NCI-H1436 (cell line): ENCODE measurements at places on chromosomes 16 and 17.

DNA sequence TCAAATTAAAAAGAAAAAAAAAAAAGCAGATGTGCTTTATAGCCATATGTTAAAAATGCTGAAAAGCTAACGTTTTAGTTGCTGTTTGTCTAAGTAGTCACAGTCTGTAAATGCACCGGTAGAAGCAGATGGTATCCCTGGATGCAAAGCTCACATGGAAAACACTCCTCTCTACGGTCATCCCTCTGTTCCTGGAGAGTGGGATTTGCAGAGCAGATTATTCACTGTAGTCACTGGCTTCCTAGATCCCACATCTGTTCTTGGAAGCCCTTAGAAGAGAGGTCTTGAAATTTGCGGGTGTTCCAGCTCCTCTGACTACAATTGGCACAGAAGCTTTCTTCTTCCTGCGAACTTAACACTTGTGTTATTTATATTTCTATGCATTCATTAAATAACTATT lies 186.6 kb downstream of the PMP22 start:
- DNase-seq = no peak

GRCh38 chr16:22663389-22664064 lies 150.4 kb upstream of the HS3ST2 start:
- DNase-seq = no peak

- DNase-seq = no peak
Observed at GRCh38 chr16:90077757-90078578, 837 bp upstream of the PRDM7 start.

- peak; percentile 93 for DNase-seq
Observed at GRCh38 chr17:7887482-7888183, 956 bp upstream of the CHD3 start.

DNA sequence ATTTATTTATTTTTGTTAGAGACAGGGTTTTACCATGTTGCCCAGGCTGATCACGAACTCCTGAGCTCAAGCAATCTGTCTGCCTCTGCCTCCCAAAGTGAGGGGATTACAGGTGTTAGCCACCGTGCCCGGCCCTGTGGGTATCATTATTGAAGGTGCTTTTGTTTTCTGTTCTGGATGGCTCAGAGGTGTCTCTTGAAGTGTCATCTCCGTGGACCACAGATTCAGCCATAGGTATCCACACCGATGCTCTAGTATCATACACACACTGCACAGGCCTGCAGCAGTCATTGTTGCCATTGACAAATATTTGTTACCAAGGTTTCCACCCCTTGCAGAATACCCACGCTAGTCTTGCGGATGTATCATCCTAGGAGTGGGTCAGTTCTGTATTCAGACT lies 446.2 kb downstream of the XYLT1 start:
- DNase-seq = no peak

DNA sequence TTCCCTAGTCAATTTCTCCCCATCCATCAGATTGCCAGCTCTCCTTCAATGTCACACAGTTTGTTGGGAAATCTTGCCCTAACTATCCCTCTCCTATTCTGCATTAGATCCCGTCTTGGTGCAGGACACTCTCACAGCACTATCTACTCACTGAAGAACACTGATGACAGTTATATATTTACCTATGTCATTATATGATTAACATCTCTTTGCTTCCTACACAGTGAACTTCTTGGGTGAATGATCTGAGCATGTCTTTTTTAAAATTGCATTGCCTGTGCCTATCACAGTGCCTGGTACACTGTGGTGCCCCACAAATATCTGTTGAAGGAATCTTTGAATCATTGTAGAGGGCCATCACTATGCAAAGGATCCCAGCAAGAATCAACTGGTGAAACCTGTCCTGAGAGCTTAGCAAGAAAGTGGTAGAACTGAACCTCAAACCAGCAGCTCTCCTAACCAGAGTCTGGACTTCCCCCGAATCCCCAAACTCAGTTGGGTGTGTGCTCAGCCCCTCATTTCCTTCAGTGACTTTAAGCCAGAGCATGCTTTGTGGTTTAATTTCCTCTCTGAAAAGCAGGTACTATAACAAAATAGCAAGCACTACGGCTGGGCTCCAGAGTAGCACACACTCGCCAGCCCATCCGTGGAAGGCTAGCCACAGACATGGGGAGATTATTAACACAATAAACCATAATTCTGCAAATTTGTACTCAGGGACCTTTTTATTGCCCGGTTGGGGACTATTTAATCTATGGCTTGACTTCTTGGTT lies 680.7 kb upstream of the SALL1 start:
- DNase-seq = no peak

- peak; percentile 60 for DNase-seq
Observed at GRCh38 chr16:84970447-84971127, 40.7 kb downstream of the ZDHHC7 start.

DNA sequence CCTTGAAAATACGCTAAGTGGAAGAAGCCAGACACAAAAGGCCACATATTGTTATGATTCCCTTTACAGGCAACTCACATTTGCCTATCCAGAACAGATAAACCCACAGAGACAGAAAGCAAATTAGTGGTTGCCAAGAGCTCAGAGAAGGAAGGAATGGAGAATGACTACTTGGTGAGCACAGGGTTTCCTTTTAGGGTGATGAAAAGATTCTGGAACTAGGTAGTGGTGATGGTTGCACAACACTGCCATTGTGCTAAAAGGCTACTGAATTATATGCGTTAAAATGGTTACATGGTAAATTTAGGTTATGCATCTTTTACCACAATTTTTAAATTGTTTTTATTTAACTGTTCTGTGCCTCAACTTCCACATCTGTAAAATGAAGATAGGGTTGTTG lies 4.4 kb downstream of the COPRS start:
- DNase-seq = no peak

DNA sequence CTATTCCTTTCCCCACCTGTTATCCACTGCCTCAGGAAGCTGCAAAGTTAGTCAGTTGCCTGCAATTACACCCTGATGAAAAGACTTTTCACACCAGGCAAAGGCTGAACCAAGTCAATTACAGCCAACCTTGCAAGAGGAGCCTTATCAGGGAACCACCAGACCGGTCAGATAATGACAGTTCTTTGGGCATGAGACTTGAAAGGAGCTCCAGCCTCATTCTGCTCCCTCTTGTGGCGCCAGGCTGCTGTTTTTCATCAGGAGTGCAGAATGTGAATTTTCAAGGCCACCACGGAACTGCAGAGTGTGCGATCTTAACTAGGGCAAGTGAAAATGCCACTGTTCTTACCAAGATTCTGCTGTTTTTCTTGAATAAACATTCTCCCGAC lies 22.5 kb downstream of the DNAI2 start:
- peak; percentile 13 for DNase-seq

GRCh38 chr17:60540460-60540859 lies 14.4 kb upstream of the APPBP2 start:
- DNase-seq = no peak

DNA sequence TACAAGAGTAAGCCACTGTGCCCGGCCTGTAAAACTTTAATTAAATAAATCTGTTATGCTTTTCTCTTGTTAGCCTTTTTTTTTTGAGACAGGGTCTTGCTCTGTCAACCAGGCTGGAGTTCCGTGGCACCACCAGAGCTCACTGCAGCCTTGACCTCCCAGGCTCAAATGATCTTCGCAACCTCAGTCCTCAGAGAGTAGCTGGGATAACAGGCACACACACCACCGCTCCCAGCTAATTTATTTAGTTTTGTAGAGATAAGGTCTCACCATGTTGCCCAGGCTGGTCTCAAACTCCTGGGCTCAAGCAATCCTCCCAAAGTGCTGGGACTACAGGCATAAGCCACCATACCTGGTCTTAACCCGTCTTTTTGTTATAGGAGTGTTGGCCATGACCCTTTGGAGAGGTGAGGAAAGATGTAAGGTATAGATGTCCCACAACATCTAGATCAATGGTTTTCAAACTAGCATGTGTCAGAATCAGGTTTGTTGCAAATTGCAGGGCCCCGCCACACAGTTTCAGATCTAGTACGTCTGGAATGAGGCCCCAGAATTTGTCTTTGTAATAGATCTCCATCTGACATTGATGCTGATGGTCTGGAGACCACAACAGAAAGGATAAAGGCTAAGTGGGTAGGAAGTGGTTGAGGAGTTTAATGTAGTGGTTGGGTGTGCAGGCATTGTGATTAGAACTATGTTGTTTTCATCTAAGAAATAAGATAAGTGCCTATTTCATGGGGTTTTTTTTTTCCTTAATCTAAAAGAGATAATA lies 4.3 kb upstream of the GGA2 start:
- no peak for DNase-seq

DNA sequence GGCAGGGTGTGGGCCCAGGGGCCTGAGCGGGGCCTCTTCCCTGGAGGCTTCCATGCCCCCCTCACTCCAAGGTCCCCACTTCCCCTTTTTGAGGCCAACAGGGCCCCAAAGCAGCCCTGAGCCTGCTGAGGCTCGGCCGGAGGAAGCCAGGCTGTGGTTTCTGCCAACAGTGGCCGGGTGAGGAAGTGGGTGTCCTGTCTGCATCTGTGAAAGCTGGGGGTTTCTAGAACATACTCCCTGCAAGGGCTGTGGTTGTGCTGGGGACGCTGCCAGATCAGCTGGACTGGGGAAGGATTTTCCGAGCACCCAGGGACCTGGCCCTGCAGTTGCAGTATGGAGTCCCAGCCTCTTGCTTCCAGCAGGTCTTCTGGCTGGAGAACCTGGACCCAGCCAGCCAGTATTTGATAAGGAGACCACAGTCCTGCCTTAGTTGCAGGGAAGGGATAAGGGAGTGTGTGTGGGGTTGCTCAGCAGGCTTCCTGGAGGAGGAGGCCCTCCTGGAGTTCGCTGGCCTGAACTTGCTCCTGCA lies 15.7 kb downstream of the ADCY7 start:
- no peak for DNase-seq

DNA sequence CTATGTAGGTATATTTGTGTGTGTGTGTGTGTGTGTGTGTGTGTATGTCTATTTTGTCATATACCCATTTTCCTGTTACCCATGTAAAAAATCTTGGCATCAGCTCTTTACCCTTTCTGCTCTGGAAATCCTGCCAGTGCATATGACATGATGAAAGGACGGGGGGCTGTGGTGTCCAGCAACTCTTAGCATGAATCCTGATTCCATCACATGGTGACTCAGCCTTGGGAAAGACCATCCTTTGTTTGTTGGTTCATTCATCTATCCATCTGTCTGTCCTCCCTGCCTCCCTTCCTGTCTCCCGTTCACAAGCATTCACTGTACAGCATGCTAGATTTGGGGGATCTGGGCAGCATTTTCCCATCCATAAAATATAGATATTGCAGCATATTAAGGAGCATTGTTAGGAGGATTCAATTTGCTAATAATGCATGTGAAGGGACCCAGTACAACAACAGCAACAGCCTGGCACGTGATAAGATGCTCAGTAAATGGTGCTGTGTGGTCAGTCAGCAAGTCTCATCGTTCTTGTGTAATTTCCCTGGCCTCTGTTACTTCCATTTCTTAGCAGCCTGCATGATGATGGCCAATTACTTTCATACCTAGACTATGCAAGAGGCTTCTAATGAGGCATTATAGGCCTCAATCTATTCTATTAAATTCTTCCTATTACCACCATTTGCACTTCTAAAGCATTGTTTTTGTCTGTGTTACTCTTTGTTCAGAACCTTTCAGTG lies 191.0 kb downstream of the PRKCA start:
- DNase-seq = no peak

- no peak for DNase-seq
Observed at GRCh38 chr16:82092711-82093110, 57.7 kb downstream of the HSD17B2 start.

- DNase-seq = no peak
Observed at GRCh38 chr16:48525201-48526057, 84.6 kb downstream of the N4BP1 start.

DNA sequence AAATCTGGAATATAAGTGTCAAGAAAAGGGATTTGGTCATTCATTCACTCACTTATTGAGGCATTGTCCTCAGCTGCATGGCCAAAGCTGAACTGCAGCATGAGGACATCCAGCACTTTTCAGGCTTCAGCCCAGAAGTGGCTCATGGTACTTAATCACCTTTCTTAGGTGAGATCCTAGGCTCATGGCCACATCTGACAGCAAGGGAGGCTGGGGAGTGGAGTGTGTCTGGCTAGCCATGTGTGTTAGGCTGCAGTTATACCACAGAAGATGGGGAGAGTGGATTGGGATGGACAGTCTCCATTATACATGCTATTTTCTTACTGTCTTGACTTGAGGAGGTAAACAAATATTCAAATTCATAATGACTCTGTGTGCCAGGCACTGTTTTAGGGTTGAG lies 68.8 kb downstream of the SHISA6 start:
- DNase-seq = no peak

GRCh38 chr16:58128181-58128631 lies 975 bp downstream of the CFAP20 start:
- DNase-seq = no peak

- no peak for DNase-seq
Observed at GRCh38 chr17:75561927-75562603, 25.5 kb upstream of the MYO15B start.

DNA sequence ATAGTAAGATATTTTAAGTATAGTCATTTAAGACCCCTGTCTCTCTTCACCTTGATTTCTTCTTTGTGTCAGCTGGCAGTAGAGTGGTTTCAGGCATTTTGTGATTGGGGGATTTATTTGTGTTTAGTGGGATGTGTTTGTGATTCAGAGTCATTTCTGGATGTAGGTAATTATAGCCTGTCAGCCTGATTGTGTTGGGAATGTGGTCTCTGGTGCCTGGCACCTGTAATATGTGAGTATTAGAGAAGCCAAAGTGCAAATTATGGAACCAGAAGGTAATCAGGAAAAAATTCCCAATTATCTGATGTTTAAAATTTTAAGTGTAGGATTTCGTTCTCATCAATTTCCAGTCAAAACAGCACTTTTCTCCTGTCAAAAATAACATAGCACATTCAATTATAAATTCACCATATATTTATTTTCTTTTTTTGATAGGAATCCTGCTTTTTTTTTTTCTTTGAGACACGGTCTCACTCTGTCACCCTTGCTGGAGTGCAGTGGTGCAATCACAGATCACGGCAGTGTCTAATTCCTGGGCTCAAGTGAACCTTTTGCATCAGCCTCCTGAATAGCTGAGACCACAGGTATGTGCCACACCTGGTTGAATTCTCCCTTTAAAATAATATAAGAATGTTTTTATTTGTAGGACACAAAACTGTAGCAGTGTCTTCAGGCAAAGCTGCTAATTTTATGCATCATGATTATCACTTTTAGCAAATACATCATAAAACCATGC lies 42.7 kb downstream of the ATF7IP2 start:
- no peak for DNase-seq

- no peak for DNase-seq
Observed at GRCh38 chr16:64047207-64047606, 1074.7 kb downstream of the CDH11 start.

- peak; percentile 78 for DNase-seq
Observed at GRCh38 chr17:41666237-41666641, 22.4 kb upstream of the EIF1 start.

GRCh38 chr17:5788266-5788900 lies 204.1 kb upstream of the NLRP1 start:
- no peak for DNase-seq

GRCh38 chr16:28893291-28893690 lies 15.0 kb downstream of the ATP2A1 start:
- no peak for DNase-seq
